Tibial nerve (tissue), 4 donors: ENCODE measurements at places on chromosomes 16 and 17.

DNA sequence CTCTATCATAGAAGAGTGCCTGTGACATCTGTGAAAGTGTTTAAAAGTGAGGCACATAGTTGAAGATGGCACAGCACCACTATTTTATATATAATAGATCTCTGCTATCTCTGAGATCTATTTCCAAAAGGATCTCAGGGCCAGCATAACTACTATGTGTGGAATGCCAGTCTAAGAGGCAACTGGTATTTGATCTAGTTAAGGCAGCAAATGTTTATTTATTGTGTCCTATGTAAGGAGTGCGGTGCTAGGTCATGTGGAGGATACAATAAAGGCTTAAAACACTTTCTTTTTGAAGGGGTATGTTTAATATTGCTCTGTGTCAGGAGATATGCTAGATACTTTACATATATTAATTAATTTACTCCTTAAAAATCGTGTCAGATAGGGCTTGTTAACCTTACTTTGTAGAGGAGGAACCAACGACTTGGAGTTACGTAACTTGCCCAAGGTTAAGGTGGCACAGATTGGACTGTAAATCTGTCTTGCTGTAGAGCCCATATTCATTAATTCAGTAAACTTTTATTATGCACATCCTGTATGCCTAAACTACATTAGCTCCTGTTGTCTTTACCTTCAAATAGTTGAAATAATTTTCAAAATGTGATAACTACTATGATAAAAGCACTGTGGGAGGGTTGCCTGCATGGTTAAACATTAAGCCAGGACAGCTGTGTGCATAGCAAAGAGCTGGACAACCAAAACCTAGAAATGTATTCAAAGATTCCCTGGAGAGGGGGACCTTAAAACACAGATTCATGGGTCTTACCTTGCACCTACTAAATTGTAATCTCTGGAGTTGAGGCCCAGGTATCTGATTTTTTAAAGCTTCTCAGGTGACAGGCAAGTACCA lies 83.3 kb downstream of the NLK start:
- H3K27ac ChIP-seq, result no peak overlapping the region
- H3K4me1 ChIP-seq, result no peaks in the 10 kb centered on the region
- peaks cover 5% of the 10 kb centered on the region for H3K36me3 ChIP-seq
- H3K27me3 ChIP-seq, result no peaks in the 10 kb centered on the region

- DNase-seq, result no peak
- H3K36me3 ChIP-seq, result peaks cover 8% of the 10 kb centered on the region
- peak overlapping the region; percentile 74 for H3K27ac ChIP-seq
- H3K4me1 ChIP-seq, result peaks cover 42% of the 10 kb centered on the region
Measured at GRCh38 chr17:44105483-44105882, 18.0 kb downstream of the HDAC5 start.

- H3K36me3 ChIP-seq, result no peaks in the 10 kb centered on the region
- no peaks in the 10 kb centered on the region for H3K27me3 ChIP-seq
Measured at GRCh38 chr16:79261481-79261940, 339.0 kb downstream of the MAF start.

- DNase-seq, result no peak
- no peak overlapping the region for H3K4me3 ChIP-seq
- no peaks in the 10 kb centered on the region for H3K27me3 ChIP-seq
- peaks cover 10% of the 10 kb centered on the region for H3K4me1 ChIP-seq
Measured at GRCh38 chr16:68272507-68273209, 8.3 kb downstream of the SLC7A6 start.

- no peaks in the 10 kb centered on the region for H3K36me3 ChIP-seq
- H3K4me1 ChIP-seq, result peaks cover 21% of the 10 kb centered on the region
- no peaks in the 10 kb centered on the region for H3K27me3 ChIP-seq
Measured at GRCh38 chr17:75400326-75400939, 5.0 kb downstream of the GRB2 start.

DNA sequence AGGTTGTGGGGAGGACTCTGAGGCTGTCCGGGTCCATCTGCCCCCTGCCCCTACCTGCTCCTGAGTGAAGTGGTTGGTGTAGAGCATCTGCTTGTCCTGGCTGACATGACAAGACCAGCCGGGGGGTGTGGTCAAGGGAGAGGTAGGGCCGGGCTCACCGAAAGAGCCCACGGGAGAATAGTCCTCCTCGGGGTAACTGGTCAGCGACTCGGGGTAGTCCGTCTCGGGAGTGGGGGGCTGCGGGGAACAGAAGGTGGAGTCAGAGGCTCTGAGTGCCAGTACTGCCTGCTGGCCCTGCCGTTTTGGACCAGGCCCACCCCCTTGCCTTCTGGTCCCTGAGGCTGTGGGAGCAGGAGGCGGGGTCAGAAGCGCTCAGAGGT lies 27.8 kb downstream of the ARHGAP27 start:
- no peaks in the 10 kb centered on the region for H3K36me3 ChIP-seq
- H3K4me3 ChIP-seq, result no peak overlapping the region
- no peak for DNase-seq
- no peak overlapping the region for H3K27ac ChIP-seq
- no peaks in the 10 kb centered on the region for H3K4me1 ChIP-seq
